ENCODE measurements at places on chromosomes 16 and 17. TPM values are rescaled to one million over a fixed set of nuclear protein-coding genes. Genes with fewer than 3 reads are reported as not detected.
A peak's percentile ranks its signal among the peaks of the same experiment; 100 is the strongest.

- no peak for DNase-seq
Observed at GRCh38 chr16:83953796-83954576, 946 bp downstream of the OSGIN1 start.

DNA sequence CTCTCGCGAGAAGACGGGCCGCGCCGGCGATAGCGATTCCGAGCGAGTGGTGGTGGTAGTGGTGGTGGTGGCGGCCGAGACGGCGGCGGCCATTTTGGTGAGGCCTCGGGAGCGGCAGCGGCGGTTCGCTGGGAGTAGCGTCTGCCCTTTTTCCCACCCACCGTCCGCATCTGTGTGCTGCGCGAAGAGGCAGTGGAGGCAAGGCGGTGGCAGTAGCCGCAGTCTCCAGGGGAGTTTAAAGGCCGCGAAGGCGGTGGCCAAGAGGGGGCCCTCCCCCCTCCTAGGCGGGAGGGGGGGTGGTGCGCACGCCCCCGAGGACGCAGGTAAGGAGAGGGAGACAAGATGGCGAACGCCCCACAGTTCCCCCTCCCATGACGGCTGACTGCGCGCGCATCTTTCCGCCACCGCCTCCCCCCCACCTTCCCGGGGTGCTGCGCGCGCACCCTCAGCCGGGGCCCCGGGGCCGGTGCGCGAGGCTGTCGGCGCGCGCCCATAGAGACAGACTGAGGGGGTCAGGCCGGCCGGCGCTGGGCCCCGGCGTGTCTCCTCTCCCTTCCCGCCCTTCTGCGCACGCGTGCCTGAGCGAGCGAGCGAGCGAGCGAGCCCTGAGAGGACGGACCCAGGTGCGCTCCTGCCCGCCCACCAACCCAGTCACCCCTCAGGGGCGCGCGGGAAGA is 694 bp upstream of the SRCAP start:
- DNase-seq, result peak; percentile 95

GRCh38 chr17:1422885-1423284 is 22.9 kb upstream of the YWHAE start:
- DNase-seq, result peak; percentile 87

GRCh38 chr17:21165922-21166594 is 39.3 kb downstream of the DHRS7B start:
- no peak for DNase-seq

Gene SMTNL2
- polyA plus RNA-seq, result 0.04 TPM

Gene MT1F
- 0.35 TPM for polyA plus RNA-seq

Gene YBX2
- polyA plus RNA-seq, result not detected

Gene PRR11
- 15.0 TPM for polyA plus RNA-seq

Measured in AG04450 (cell line).